ENCODE measurements at places on chromosomes 11 and 22.

DNA sequence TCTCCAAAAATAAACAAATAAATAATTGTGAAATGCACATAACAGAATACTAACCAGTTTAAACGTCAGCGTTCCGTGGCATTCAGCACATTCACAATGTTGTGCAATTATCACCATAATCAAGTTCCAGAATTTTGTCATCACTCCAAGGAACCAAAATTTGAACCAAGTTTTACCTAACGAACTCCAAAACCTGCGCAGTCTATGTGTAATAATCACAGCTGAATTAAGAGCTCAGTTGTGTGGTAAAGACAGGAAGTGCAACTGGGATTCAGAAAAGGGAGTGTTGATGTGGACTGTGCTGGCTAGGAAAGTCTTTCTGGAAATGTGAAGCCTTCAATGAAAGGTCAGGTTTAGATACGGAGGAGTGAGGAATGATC is 5.4 kb upstream of the MCAM start:
- no peak for DNase-seq

GRCh38 chr22:42257386-42257785 is 13.1 kb downstream of the TCF20 start:
- DNase-seq = no peak

- DNase-seq = no peak
These were observed 44.2 kb downstream of the SNX19 start for GRCh38 chr11:130872102-130872501.

DNA sequence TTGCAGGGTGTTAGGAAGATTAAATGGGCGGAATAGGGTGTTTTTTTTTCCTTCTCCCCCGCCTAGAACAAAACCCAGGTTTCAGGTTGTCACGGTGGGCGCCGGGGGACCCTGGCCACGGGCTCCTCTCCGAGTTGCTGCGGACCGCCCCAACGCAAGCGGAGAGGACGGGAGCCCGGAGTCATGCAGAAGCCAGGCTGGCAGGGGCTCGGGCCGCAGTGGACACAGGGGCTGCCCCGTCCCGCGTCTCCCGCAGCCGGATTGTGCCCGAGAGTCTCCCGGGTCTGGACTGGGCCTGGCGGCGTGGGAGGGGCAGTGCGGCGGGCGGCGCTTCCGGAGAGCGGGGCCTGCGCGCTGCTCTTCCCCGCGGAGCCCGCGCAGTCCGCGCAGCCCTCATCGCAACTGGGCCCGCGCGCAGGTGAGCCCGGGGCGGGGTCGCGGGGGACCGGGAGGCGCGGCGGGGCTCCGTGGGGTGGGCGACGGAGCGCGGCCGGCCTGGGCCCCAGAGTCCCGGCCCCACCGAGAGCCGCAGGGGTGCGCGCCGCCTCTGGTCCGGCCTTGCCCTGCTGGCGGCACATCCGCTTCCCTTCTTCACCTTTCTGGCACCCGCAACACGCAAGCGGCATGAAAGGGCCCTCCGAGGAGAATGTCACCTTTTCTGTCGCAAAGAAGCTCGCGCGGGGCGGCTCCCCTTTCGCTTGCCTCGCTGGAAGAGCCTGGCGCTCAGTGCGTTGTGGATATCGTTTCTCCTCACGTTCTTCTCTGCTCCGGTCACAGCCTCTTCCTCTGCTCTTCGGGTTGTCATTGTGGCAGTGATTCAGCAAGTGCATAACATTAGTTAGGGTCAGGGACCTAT is at the start of gene TIRAP:
Gene TIRAP, plus strand, starts transcription at position 358 of the 856 bp plus-strand sequence. CDS start 7,802 bp downstream, outside the sequence.
- DNase-seq = peak; percentile 86

DNA sequence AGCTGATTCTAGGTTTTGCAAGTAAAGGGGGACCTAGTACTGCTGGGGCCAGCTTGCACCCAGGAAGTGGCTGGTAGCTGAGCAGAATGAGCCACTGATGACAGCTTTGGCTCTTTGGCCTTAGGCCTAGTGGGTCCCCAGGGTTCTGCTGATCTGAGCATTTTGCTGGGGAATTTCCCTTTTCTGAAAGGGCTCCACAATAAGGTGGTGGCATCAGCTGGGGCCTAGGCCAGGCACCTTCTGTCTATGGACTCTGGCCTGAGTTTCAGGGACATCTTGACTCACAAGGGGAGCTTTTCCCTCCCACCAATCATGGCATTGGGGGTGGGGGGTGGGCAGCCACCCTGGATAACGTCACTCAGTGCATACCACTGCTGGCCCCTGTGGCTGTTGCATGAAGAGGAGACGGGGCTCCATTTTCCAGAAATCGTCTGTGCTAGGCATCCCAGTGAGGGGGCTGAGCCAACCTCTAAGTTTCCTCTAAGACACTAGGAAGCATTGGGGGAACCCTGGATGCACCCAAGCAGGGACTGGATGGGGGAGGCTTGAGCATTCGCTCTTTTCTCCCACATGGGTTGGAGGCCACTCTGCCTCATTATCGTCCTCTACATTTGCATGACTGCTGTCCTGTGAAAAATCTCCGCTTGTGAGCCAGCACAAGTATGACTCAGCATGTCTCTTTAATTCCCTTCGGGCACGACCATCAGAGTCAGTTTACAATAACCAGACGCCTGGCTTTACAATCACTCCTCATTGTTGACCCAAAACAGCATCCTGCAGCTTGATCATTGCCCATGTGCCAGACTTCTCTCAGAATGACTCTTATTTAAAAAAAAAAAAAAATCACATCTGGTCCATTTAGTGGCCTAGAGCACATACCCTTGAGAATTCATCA is 145.0 kb upstream of the THY1 start:
- peak; percentile 28 for DNase-seq

DNA sequence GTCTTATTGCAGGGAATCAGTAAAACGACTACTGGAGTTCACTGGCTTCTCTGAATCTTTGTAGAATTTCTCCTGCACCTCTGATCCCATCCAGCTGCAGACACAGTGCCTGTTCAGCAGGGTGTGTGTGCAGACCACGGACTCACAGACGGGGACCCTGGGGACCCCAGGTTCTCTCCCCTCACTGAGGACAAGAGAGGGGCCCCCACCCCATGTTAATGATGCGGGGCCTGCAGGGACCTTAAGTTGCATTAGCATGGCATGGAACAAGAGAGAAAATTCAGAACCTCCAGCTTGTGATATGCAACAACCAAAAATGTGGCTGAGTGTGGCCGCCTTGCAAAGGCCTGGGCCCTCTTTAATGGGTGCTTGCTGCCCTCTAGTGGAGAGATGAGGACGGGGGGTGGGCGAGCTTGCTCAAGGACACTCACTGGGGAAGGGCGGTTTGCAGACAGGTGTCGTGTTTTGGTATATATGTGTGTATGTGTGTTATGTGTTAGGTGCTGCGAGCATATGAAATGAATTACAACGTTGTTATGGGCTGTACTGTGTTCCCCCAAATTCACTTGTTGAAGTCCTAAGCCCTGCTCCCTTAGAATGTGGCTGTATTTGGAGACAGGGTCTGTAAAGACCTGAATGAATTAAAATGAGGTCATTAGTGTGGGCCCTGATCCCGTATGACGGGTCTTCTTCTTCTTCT is 84.4 kb upstream of the SEPTIN5 start:
- DNase-seq = peak; percentile 94
